OCI-M1 (cell line): ENCODE measurements at places on chromosomes 12 and 14.

DNA sequence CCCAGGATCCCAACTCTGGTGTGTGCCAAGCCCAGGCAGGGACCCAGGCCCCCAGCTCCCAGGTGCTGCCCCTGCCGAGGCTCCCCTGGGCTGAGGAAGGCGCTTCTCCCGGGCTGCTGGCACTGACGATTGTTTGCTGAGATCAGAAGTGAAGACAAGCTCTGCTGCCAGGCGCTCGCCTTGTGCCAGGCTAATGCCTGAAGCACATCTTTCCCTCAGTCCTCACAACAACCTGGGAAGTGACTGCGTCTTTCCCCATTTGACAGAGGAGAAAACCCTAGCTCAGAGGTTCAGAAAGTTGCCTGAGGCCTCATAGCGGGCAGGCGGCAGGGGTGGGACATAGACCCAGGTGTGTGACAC is 36.8 kb downstream of the ANKRD9 start:
- DNase-seq, result no peak

GRCh38 chr14:66680216-66680615 is 172.3 kb downstream of the GPHN start:
- DNase-seq, result no peak

- DNase-seq, result no peak
These were observed 16.6 kb upstream of the FBXO34 start for GRCh38 chr14:55254581-55254980.

GRCh38 chr14:100651999-100652508 is 64.8 kb upstream of the BEGAIN start:
- DNase-seq, result no peak

DNA sequence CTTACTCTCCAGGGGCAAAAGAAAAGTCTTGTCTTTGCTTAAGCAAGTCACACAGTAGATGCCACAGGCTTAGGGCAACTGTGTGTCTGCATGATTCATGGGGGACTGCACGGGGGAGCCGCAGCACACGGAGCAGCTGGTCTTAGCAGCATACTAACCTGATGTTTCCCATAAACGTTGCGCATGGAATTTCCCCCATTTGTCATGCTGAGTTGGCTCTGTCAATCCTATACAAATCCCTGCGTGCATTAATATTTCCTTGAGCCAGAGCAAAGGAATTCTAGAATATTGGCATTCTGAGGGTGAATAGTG is 71.2 kb downstream of the SAMD4A start:
- DNase-seq, result no peak

DNA sequence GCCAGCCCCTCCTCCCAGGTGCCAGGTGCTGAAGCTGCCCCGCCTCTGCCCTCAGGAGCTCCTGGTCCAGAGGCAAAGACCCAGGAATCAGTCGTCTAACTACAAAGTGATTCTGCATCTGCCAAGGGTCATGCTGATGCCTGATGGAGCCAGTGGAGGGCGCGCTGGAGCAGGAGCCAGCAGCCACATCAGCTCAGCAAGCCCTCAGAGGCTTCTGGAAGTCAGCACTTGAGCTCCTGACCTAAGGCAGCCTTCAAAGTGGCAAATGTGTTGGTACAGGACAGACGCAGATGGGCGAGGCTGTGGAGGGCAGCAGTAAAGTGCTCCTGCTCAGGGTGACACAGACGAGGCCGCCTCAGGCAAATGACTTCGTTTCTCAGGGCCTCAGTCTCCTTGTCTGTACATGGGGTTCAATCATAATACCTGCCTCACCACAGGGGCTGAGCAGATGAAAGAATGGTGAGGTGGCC is 10.9 kb downstream of the C12orf43 start:
- peak; percentile 67 for DNase-seq

GRCh38 chr12:11016937-11017336 is 5.5 kb downstream of the TAS2R19 start:
- DNase-seq, result no peak

- DNase-seq, result no peak
These were observed 582.7 kb downstream of the SLC6A15 start for GRCh38 chr12:84329938-84330337.

DNA sequence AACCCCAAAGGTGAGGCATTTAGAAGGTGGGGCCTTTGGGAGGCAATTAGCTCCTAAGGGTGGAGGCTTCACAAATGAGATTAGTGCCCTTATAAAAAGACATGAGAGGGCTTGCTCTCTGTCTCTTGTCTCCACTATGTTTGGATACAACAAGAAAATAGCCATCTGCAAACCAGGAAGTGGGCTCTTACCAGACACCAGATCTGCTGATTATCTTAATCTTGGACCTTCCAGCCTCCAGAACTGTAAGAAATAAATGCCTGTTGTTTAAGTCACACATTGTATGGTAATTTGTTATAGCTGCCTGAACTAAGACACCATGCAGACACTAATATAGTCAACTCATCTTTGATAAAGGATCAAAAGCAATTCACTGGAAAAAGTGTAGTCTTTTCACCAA is 34.4 kb downstream of the TMEM116 start:
- peak; percentile 72 for DNase-seq

- no peak for DNase-seq
These were observed 44.0 kb upstream of the ISM2 start for GRCh38 chr14:77542421-77543239.
